ENCODE measurements at places on chromosomes 6 and 20.

DNA sequence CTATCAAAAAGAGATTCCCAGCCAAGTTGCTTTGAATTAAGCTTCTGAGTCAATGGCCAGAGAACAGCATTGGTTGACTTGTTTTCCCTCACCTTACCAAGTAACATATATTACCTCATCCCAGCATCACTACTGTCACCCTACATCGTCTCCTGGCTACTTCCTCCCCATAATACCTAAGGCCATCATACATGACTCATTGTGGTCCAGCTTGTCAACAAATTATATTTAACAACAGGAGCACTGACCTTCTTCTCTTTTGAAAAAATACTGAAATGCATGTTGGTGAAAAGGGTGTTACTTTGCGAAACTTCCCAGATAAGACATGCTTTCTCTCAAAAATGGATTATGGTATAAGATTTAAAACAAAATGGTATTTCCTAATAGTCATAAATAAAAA is 106.9 kb downstream of the TBX18 start:
- no peak for DNase-seq

GRCh38 chr6:98824902-98825599 is 9.3 kb upstream of the POU3F2 start:
- DNase-seq, result no peak

- DNase-seq, result no peak
These were observed 28.0 kb downstream of the PTPRK start for GRCh38 chr6:128492386-128492785.

- DNase-seq, result no peak
These were observed 36.3 kb upstream of the ZFAND3 start for GRCh38 chr6:37783025-37783855.

- no peak for DNase-seq
These were observed 337.8 kb downstream of the BTBD3 start for GRCh38 chr20:12255461-12255970.

DNA sequence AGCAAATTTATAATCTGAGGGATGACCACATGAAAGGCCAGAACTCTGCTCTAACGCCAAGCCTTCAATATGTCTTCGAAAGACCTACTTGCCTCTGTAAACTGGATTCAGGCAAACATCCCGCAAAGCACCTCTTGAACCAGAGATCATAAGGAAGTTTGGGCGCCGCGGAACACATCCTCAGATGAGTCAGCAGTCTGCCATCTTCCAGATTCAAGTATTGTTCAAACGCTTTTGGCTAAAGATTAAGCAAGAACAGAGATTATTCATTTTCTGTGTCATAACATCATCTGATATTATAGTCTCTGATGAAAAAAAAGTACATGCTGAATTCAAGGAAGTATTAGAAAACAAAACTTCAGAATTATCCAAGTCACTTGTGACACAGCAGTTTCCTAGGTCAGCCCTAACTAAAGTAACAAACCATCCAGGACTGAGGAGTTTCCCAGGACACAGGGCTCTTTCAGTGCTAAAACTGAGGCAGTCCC is 20.8 kb downstream of the TBC1D7 start:
- DNase-seq, result no peak

GRCh38 chr6:139778688-139779087 is 404.2 kb upstream of the CITED2 start:
- no peak for DNase-seq

DNA sequence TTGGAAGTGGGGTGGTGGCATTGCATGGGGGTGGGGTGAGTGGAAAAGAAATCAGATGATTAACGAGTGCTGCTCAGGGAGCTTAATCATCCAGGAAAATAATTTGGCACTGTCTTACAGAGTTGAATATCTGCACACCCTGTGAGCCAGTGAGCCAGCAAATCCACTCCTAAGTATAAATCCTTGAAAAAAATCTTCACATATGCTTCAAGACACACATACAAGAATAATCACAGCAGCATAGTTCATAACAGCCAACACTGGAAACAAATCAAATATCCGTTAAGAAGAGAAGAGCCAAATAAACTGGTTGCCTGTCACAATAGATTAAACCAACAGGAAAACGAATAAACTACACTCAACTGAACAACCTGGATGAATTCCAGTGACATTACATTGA is 62.8 kb downstream of the SAMD3 start:
- DNase-seq, result no peak

DNA sequence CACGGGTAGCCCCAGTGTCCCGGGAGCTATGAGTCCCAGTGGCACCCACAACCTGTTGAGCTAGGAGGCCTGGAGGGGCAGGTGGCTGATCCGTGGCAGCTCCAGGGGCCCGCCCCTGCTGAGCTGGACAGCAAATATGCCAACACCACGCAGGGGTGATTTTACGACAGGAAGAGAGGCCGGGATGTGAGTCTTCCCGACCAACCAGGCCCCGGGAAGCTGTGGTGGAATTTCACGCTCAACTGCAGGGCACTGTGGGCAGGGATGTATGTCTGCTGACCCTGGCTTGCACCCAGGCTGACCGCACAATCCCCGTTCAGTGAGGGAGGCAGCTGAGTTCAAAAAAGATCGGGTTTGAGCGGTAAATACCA is 183.9 kb downstream of the ERMARD start:
- no peak for DNase-seq

GRCh38 chr6:82337688-82338257 is 25.8 kb upstream of the TPBG start:
- no peak for DNase-seq

GRCh38 chr6:3707024-3707423 is 44.5 kb downstream of the PXDC1 start:
- DNase-seq, result no peak

DNA sequence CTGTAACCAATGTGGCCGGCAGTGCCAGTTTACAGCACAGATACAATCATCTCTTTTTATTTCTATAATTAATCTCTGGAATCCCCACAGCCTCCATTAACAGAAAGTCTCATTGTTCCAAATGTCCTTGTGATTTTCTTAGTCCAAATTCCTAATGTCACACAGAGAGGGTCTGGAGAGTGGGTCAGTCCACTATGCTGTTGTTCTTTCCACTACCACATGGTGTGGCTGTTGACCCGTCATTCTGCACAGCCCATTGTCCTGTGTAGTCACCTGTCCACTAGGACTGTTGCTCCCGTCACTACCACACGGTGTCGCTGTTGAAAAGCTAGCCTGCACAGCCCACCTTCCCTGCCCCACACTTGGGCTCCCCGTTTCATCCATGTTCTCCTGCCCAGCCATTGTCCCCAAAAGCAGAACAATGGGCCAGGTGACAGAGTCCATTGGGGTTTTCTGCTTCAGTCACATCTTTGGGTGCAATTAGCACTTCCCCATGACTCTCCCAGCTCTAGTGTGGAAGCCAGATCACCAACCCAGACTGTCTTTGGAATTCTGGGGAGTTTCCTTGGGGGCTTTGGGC is 8.6 kb upstream of the LBP start:
- no peak for DNase-seq

DNA sequence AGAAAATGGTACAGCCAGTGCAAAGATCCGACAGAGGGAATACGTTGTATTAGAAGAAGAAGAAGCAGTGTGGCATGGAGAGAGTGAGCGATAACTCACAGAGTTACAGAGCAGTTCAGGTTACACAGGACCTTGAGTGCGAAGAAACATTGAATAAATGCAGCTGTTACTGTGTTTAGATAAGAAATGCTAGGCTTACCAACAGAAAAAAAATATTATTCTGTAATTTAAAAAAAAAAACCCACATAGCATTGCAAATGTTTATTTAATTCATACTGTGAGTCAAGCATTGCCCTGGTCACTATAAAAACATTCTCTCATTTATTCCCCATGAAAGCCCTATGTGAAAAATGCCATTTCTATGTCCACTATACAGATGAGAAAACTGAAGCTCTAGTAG is 373.4 kb upstream of the EPHA7 start:
- DNase-seq, result no peak

DNA sequence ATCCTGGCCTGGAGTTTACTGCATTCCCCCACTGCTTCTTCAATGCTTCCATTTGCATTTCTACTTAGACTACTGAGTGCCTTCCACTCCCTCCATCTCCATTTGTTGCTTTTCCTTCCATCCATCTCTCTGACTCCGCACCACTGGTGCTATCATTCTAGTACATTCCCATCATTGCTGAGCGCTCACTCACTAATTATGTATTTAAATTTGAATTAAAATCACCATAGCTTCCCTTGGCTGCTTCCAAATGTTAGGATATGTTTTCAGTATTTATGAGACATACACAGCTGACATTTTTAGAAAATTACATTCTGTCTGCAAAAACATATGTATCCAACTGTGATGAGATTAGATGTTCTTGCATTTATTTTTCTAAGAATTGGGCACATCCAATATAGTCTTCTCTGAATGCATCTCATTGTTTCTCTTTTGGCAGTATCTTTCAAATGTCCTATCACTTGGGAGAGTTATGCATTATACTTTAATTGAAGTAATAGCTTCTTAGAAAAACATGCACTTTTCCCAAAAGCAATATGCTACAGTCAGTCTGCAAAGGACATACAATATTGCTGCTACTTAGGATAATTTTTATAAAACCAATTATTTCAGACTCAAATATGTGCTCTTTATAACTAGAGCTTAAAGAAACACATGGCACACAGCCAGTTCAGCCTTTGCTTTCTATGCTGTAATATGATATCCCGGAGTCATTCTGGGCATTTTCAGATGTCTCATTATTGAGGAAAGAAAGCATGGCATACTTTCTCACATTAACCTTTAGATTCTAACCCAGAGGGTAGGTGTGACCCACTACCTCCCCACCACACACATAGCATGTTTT is 12.1 kb upstream of the COL21A1 start:
- no peak for DNase-seq

- DNase-seq, result no peak
These were observed 127.2 kb downstream of the PLCB4 start for GRCh38 chr20:9196110-9196509.

DNA sequence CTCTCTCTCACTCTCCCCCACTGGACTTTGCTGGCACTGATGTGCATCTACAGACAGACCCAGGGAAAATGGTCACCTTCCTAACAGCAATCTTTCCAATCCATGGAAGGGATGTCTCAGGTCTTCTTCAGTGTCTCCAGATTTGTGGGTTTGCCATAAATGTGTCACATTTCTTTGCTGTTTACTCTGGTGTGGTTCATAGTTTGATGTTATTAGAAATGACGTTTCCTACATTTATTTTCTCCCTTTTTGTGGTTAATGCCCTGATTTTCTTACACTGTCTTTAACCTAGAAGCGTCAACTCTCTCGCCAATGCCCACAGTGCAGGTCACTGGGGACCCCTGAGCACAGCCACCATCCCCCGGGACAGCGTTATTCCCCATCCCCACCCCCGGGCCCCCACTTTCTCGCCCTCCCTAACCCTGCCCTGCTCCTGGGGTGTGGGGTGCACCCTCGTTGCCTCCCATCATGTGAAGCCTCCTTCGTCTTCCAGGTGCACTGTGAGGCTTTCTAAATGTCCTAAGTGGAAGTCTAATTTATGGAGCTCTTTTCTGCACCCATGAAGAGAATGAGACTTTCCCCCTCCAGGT is 86.5 kb downstream of the YTHDF1 start:
- no peak for DNase-seq

DNA sequence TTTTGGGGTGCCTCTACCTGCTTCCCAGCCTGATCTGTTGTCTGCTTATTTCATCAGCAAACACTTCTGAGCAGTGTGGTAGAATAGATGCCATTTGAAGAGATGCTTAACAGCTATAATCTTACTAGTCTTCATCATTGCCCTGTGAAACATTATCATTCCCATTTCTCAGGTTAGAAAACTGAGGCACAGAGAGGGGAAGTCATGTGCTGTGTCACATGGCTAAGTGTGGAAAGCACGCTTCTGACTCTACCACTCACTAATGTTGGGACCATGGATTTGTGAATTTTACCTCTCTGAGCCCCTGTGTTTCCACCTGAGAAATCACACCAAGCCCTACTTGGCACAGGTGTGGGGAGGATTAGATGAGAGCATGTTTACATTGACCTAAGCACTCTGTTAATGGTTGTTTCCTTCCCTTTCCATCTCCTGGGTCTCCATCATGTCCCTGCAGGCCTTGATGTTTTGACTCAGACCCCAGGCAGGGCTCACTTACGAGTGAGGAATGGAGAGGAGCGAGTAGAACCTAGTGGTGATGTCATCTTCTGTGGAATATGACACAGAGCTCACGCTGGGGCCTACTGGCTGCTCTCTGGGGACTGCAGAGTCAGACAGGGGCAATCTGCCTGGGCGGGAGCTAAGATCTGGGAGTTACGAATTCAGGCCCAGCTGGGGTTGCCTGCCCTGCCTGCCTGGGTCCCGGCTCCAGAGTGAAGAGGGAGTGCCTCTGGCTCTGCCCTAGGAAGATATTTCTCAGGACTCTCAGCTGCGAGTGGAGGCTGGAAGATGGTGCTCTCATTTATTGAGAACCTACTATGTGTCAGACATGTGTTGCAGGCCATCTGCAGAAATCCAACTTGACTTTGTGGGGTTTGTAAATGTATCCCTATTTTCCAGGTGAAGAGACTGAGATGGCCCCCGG is 64.3 kb downstream of the CDH22 start:
- DNase-seq, result no peak

GRCh38 chr20:57412347-57413029 is 21.3 kb downstream of the RBM38 start:
- DNase-seq, result no peak

Data from stimulated activated CD8-positive, alpha-beta memory T cell treated with anti-CD3 and anti-CD28 coated beads, Interleukin-7, amount 100 ng/mL, for 24 hours (primary cell).